ENCODE measurements at places on chromosomes 1 and 21. TPM values are rescaled to one million over a fixed set of nuclear protein-coding genes. Genes with fewer than 3 reads are reported as not detected.

The SPATA17 gene
- total RNA-seq = 5.0 TPM

The AXDND1 gene
- total RNA-seq = not detected

The TAS1R1 gene
- total RNA-seq = 0.17 TPM

The LEMD1 gene
- not detected for total RNA-seq

The S1PR1 gene
- 3.5 TPM for total RNA-seq

The DNASE2B gene
- total RNA-seq = not detected

The WDR64 gene
- total RNA-seq = not detected

The SPOCD1 gene
- 3.0 TPM for total RNA-seq

The ACP6 gene
- 2.3 TPM for total RNA-seq

All from pericardium fibroblast (primary cell).